Bladder microvascular endothelial cell (primary cell): ENCODE measurements at places on chromosomes 16 and 17. TPM values are rescaled to one million over a fixed set of nuclear protein-coding genes. Genes with fewer than 3 reads are reported as not detected.

The MYL11 gene
- total RNA-seq = 0.97 TPM in 1 of 2 replicates, not detected in the other

The CUEDC1 gene
- total RNA-seq = 5.7 and 6.4 TPM in 2 replicates

The CFAP97D1 gene
- total RNA-seq = under 0.01 TPM in 1 of 2 replicates, not detected in the other

The RPL13 gene
- total RNA-seq = 1,676 and 2,235 TPM in 2 replicates

The SOCS3 gene
- 24.0 and 68.6 TPM in 2 replicates for total RNA-seq

The HOXB5 gene
- total RNA-seq = 0.25 and 0.32 TPM in 2 replicates

The PSMD11 gene
- 77.1 and 132 TPM in 2 replicates for total RNA-seq

The ARL5C gene
- total RNA-seq = not detected in 2 replicates

The IGF2BP1 gene
- 0.13 and 0.16 TPM in 2 replicates for total RNA-seq

The IL17C gene
- not detected in 2 replicates for total RNA-seq

The MEOX1 gene
- total RNA-seq = 10.7 and 23.4 TPM in 2 replicates

The MAPK8IP3 gene
- 21.9 and 50.8 TPM in 2 replicates for total RNA-seq

The TUBD1 gene
- total RNA-seq = 7.4 and 12.3 TPM in 2 replicates

The DPEP2 gene
- 0.16 and 1.4 TPM in 2 replicates for total RNA-seq

The WFIKKN2 gene
- total RNA-seq = not detected in 2 replicates

The FOXL1 gene
- 0.81 and 1.2 TPM in 2 replicates for total RNA-seq

The SLC9A5 gene
- 0.32 and 0.82 TPM in 2 replicates for total RNA-seq

The IRF8 gene
- 0.32 and 23.8 TPM in 2 replicates for total RNA-seq

The C17orf67 gene
- 1.8 and 3.3 TPM in 2 replicates for total RNA-seq

The MT1G gene
- total RNA-seq = not detected in 2 replicates

The RAB37 gene
- 0.25 and 0.65 TPM in 2 replicates for total RNA-seq

The PITPNM3 gene
- total RNA-seq = 0.13 and 0.16 TPM in 2 replicates
